ENCODE measurements at places on chromosomes 3 and 15. TPM values are rescaled to one million over a fixed set of nuclear protein-coding genes. Genes with fewer than 3 reads are reported as not detected.

DNA sequence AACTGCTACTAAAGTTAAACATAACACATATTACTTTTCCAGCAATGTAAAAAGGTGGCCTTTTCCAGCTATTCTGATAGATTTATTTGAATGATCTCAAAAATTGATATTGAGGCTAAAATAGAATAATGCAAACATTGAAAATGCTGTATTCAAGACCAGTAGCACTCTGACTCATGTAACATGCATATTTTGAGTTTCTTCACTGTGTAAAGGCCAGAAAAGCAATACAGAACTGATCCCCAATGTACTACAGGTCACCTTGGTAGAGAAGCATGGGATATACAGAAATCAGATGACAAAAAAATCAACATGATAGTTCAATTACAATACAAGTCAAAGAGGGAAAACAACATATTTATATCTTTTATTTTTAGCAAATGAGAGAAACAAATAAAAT is 419.6 kb downstream of the DIPK2A start:
- no peak for DNase-seq

DNA sequence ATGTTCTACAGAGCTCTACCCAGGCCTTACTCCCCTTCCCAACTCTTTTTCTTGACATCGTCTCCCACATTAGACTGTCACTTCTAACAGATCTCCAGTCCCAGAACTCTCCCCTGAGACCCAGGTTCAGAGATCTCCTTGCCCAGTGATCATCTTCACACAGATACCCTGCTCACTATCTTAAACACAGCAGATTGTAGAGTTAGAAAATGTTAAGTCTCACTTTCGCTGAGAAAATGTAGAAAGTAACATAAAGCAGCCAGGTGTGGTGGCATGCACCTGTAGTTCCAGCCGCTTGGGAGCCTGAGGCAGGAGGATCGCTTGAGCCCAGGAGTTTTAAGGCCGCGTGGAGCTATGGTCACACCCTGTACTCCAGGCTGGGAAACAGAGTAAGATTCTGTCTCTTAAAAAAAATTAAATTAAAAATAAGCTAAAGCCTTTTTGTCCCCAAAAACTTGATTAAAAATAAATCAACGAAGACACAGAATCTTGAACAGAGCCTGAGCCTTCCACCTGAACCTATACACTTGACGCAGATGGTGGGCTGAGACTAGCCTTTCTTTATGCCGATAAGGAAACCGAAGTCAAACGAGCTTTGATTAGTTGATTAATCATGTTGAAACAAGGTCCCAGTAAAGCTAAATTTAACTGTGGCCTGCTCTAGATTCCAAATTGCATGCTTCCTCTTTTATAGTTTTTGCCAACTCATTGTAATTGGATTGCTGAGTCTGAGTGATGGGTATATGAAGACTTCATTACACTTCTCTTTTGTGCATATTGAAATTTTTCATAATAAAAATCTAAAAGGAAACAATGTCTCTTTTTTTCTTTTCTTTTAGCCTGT is 31.3 kb upstream of the BLM start:
- no peak for DNase-seq

GRCh38 chr3:86837871-86838270 is 153.1 kb downstream of the VGLL3 start:
- no peak for DNase-seq

DNA sequence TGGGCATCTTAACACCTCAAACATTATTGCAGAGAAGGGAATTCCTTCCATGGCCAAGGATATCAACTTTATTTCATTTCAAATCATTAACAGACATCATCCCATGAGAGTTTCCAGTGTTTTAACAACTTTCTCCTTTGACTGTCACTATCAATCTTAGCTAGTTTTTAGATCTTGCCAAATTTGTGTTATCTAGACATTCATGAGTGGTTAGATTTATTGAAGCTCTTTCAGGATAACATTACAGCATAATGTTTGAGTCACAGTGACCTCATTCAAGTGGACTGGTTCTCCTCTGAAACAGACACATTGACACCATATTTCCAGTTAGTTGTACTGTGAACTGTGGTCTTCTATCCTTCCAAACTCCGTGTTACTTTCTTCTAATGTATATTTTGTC is 8.6 kb upstream of the TNFAIP8L3 start:
- no peak for DNase-seq

DNA sequence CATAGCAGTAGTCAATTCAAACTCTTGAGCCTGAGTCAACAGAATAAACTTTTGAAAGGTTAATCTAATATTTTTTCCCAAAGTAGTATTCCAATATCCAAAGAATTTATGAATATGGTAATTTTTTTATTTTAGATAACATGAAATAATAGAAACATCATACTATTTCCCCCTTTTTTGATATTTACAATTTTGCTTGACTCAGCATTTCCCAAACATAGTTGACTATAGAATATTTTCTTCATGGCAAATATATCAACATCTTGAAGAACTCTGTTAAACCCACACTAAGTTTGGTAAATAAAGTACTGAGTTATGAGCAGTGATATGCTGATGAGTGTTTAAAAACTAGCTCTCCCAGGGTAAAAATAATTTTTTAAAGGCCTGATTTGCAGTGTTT is 380.0 kb upstream of the ARL6 start:
- DNase-seq, result no peak

GRCh38 chr3:81732642-81733041 is 28.8 kb downstream of the GBE1 start:
- no peak for DNase-seq

The SPESP1 gene
- total RNA-seq, result 0.23 TPM

The PRR20G gene
- total RNA-seq, result not detected

Measured in activated CD4-positive, alpha-beta T cell treated with anti-CD3 and anti-CD28 coated beads, Interleukin-2, amount 10 ng/mL, durations not matched to agents 7 days and 5 days (primary cell).